ENCODE measurements at places on chromosomes 16 and 17. TPM values are rescaled to one million over a fixed set of nuclear protein-coding genes. Genes with fewer than 3 reads are reported as not detected.

DNA sequence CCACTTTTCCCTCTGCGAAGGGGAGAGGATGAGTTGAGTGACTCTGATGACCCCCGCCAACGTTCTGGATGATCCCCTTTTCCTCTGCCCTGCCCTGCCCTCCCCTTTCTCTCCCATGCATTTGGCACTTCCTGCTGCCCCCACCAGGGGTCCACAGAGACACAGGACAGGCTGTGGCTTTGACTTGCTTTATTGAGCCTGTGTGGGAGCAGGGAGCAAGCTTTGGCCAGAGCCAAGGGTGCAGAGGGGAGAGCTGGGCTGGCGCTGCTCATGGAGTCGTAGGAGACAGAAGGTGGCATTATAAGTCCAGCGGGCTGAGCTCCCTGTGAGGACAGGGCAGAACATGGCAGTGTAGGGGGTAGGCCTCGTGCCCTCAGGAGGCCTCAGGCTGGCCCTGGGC, 1.6 kb downstream of the PPY start:
- no peak for DNase-seq

- no peak for DNase-seq
Measured at GRCh38 chr17:385178-385835, 32.7 kb upstream of the RPH3AL start.

DNA sequence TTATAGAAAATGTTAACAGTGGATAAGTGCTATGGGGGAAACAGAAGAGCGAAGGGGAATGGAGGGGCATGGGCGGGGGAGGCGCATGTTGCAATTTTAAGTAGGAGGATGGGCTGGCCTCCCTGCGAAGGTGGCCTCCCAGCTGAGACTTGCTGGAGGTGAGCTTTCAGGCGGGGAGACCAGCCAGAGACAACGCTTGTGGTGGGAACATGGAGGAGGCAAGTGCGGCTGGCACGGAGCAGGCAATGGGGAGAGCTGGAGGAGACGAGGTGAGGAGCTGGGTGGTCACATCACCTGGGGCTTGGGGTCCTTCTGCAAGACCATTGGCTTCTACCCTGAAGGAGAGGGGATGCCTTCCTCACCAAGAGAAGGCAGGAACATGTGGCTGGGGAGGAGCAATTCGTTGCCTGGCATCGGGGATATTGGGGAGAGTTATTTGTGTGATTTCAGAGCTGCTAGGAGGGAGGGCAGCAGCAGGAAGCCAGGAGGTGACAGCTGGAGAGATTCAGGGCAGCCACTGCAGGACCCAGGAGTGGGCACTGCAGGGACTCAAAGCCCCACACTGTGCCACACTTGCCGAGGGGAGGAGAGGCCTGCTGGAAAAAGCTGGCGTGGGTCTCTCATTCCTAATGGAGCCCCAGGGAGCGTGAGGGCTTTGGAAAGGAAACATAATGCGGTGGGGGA, 34.4 kb downstream of the PMFBP1 start:
- DNase-seq = no peak

DNA sequence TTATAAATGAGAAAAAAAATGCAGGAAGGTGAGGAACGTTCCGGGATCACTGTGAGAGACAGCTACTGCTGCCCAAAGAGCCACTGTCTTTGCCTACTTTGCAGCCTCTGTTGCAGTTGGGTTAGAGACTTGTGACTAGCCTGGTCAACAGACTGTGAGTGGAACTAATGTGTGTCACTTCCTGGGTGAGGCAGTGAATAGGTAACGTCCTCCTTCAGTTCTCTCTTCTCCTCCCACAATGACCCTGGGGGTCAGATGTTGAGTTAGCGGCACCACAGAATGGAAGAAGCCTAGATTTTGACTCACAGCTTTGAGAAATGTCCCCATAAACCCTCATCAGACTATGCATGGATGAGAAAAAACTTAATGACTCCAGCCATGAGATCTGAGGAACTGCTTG, 5.2 kb downstream of the C16orf46 start:
- no peak for DNase-seq

GRCh38 chr17:70310221-70310672, 140.9 kb downstream of the KCNJ2 start:
- no peak for DNase-seq

- DNase-seq = no peak
Measured at GRCh38 chr17:17203173-17203730, 2.9 kb downstream of the PLD6 start.

DNA sequence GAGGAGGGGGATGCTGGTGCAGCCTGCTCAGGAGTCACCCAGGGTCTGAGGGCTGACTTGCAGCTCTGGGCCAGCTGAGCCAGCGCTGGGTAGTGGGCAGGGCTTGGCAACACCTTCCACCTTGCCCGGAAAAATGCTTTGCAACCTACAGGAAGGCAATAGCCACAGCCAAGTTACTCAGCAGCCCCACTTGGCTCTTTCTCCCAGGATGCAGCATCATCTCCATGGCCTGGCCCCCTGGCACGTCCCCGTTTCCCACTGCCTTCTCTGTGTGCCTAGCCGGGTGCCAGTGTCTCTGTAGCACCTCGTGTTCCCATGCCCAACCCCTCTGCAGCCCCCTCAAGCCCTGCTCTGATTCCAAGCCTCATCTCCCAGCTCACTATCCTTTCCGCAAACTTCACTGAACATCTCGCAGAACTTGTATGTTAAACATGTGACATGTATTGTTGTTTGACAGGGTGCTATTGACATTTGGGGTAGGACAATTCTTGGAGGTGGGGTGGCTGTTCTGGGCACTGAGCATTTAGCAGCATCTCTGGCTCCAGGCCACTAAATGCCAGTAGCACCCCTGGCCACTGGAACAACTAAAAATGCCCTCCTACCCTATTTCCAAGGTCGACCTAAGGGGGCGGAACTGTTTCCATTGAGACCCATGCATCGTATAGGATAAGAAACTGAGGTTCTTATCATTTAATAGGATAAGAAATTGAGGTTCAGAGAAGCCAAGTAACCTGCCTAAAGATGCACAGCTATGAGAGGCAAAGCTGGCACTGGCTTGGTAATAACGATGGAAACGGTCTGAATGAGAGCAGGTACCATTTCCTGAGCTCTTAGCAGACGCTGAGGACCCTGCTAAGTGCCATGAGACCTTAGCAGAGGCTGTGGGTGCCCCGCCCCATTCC, 12.2 kb downstream of the DEXI start:
- no peak for DNase-seq

DNA sequence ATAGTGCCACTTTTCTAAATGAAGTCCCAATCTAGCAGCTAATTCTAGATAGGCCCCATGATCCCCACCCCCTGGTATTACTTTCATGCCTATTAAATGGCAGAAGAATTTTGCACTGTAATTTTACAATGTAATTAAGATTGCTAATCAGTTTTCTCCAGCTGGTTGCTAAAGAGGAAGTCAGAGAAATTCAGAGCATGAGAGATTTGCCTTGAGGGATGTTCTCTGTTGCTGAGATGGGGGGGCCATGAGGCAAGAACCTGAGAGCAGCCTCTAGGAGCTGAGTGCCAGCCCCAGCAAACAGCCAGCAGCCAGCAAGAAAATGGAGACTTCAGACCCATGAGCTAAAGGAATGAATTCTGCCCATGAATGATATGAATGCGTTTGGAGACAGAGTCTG, 38.9 kb downstream of the SHCBP1 start:
- DNase-seq = no peak

DNA sequence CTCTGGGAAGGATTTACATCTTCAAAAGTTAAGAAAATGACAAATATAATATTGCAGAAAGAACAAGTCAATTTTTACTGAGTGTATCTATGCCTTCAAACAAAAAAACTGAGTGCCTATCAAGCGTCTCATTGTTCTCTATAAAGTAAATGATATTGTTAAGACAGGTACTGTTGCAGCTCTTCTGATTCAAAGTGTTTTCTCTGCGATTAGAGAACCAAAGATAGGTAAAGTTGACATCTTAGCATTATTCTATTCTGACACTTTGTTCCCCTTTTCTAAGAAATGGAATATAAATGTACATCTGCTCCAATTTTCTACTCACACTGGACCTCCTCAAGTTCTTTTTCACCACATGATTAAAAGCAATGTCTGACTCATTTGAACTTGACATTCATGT, 1317.7 kb downstream of the CDH11 start:
- DNase-seq = no peak

GRCh38 chr17:15891318-15891717, 53.6 kb upstream of the ADORA2B start:
- DNase-seq = no peak

- no peak for DNase-seq
Measured at GRCh38 chr17:6048486-6048885, 21.7 kb upstream of the WSCD1 start.

DNA sequence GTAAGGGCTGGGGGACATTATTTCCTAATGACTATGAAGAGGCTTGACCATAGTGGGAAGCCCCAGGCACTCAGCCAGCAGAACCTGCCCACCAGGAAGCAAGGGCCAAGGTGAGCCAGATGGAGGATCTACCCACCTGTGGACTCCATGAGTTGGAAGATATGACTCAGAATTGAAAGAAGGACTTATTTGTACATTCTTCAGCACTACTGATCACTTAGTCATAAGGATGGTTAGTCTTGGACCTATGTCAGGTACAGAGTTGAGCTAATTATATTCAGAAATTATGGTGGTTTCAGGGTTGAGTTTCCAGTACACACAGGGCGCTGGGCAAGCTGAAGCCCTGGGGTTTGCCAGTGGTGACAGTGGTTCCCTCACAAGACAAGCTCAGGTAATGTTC, 24.0 kb upstream of the GRIN2A start:
- DNase-seq = no peak

DNA sequence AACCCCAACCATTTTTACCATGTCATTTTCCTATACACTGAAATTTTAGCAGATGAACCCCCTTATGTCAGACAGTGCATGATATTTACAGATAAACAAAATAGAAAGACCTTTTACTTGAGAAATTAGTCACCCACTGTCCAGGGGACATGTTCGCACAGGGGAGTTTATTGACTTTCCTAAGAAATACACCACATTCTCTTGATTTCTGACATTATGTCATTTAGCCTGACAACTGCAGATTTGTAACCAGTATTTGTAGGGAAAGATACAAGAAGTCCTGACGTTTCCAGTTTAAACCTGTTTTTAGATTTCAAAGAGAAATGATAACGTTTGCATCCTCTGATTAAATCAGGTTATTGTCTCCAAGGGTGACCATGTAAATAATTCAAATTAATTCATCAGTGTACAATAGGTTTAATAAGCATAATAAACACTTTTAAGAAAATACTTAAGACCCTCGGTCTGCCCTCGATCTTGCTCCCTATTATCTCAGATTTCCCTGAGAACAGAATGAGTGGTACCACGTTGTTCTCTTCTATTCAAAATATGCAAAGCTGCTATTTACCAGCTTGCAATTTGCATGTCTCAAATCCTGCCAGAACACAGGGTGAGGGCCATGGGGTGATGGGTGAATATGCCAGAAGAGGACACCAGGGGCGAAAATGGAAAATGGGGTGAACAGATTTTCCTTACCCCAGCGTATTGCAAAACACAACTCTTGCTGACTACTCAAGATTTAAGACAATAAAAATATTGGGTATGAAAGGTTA, 2.1 kb upstream of the LYRM9 start:
- no peak for DNase-seq

GRCh38 chr16:85027958-85028684, 526 bp downstream of the KIAA0513 start:
- peak; percentile 35 for DNase-seq

GRCh38 chr16:27514806-27515205, 34.9 kb downstream of the GTF3C1 start:
- no peak for DNase-seq

- no peak for DNase-seq
Measured at GRCh38 chr16:1985466-1986150, 1.6 kb downstream of the GFER start.

- no peak for DNase-seq
Measured at GRCh38 chr17:30236766-30237165, 1.3 kb upstream of the SLC6A4 start.

GRCh38 chr17:83085103-83085502, 5.7 kb downstream of the METRNL start:
- DNase-seq = no peak

- DNase-seq = no peak
Measured at GRCh38 chr17:3891626-3892094, 1.2 kb downstream of the CAMKK1 start.

GRCh38 chr17:35238821-35239220, 4.1 kb upstream of the SLFN5 start:
- no peak for DNase-seq

DNA sequence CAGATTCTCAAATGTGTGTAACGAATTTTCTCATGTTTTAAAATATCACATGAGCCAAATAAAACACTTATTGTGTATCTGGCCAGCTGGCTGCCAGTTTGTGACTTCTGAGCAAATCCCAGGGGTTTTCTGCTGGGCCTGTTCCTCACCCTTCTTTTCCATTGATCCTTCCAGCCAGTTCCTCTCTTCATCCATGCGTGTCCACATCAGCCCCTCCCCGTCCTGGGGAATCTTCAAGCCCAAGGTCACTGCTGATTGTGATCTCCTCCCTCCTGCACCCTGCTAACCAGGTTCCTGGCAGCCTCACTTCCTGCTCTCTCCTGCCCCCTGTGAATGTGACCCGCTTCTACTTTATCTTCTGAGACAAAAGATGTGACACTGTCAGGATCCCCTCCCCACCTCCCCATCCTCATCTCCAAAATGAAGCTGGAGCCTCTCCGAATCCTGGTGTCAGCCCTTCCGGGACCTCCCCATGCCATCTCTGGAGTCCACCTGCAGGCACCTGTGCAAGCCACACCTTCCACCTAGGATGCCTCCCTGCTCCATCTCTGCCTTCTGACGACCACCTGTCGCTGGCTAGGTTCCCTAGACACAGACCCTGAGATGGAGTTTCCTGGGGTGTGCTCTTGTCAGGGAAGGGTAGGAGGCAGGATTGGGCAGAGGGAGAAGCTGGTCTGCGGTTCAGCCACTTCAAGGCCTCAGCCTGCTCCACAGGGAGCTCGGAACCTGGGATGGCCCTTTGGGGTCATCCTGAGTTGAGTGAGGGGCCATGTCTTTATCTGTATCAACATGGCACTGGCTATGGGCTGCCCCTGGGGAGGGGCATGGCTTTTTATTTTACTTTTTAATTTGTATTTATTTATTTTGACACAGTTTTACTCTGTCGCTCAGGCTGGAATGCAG, 205.1 kb downstream of the KATNIP start:
- no peak for DNase-seq

DNA sequence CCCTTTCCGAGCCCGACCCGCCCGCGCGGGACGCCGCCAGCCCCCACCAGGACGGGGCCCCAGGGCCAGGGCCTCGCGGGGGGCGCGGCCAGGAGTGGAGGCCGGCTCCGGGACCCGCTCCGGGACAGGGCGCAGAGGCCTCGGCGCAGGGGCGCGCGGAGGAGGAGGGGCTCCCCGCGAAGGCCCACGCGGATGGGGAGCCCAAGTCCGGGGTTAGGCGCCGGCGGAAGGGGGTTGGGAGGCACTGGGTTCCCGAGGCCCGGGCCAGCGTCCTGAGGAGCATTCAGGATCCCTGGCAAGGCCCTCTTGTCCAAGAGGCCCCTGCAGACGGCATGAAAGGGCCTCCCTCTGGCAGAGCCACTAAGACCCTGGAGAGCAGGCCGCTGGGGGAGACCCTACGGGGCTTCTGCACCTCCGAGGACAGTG, 57.8 kb upstream of the CIBAR2 start:
- no peak for DNase-seq

MT1F gene
- total RNA-seq = 15.8 TPM

TCAP gene
- 1.5 TPM for total RNA-seq

IGF2BP1 gene
- not detected for total RNA-seq

HSD17B1 gene
- total RNA-seq = 0.73 TPM

KCNJ12 gene
- total RNA-seq = not detected

UMOD gene
- not detected for total RNA-seq

ESRP2 gene
- not detected for total RNA-seq

PLLP gene
- 0.18 TPM for total RNA-seq

NAGS gene
- total RNA-seq = 1.5 TPM

BPTF gene
- total RNA-seq = 92.9 TPM

PRR14 gene
- total RNA-seq = 86.1 TPM

KRTAP16-1 gene
- total RNA-seq = 0.13 TPM

THRA gene
- 8.4 TPM for total RNA-seq

RAB26 gene
- 0.83 TPM for total RNA-seq

RASD1 gene
- 2.0 TPM for total RNA-seq
